Astrocyte of the cerebellum (primary cell): ENCODE measurements at places on chromosomes 12 and 14.

DNA sequence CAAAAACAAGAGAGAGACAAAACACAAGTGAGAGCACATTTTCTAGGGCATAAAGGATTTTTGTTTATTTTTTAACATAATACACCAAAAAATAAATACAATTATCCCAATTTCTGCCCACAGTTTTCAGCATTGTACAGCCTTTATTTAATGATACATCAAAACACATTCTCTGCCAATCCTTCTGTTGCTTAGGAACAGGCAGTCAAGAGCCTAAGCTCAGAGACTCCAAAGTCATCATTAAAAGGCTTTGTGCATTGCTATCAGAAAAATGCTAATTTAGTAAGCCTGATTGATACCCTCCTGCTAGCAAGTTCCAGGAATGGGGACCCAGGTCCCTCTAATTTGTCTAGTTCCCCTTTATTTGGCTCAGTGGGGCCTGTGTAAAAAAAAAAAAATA is 536.5 kb downstream of the RPS29 start:
- no peak for DNase-seq

DNA sequence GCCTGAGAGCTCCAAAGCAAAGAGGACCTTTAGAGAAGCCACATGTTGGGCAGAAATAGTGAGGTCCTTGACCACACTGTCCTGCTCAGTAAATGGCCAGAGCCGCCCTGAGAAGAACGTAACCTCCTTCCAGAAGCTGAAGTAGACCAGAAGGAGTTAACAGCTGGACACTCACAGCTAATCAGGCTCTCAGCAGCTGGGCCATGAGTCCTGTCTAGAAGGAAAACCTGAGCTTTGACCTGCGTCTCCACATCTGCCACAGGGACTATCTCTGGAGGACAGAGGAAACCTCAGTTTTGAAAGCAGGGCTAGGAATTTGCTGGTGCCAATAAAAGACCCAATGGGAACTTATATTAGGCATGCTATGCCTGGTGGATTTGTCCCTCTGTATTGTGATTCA is 12.3 kb upstream of the DHRS4 start:
- no peak for DNase-seq

DNA sequence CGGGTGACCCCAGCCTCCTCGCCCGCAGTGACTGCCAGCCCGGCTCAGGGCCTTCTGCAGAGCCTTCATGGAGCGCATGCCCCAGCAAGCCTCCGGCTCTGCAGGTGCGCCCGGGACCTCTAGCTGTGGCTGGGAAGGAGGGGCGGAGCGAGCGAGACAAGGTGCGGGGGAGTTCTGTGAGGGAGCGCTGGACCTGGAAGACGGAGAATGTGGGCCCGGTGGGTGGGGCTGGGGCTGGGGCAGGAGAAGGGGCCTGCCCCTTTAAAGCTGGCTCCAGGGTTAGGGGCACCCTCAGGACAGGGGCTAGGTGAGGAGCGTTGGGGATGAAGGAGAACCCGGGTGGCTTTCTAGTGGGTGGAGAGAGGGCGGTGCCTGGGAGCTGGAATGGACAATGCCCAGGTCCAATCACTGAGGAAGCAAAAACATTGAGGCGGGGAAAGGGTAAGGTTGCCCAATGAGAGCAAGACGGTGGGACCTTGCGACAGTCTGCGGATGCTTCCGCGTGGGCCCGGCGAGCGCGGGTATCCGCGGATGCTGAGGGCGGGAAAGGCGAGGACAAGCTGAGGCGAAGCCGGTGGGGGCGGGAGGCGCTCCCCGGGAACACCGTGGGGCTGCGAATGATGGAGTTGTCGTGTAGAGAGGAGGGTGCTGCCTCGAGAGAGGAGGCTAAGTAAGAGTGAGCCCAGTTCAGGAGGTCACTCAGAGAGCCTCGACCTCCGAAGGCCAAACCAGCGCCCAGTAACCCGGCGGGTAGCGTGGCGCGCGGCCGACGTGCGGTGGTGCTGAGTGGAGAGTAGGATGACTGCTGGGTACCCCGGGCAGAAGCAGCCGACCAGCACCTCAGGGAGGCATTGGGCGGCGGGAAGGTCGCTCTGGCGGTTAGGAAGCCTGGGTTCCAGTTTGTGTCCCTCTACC is at the start of gene GLS2:
TSS of gene GLS2 (minus strand) at position 121 of the 915 bp plus-strand sequence. CDS start at position 78, 43 bp downstream.
- peak; percentile 38 for DNase-seq

DNA sequence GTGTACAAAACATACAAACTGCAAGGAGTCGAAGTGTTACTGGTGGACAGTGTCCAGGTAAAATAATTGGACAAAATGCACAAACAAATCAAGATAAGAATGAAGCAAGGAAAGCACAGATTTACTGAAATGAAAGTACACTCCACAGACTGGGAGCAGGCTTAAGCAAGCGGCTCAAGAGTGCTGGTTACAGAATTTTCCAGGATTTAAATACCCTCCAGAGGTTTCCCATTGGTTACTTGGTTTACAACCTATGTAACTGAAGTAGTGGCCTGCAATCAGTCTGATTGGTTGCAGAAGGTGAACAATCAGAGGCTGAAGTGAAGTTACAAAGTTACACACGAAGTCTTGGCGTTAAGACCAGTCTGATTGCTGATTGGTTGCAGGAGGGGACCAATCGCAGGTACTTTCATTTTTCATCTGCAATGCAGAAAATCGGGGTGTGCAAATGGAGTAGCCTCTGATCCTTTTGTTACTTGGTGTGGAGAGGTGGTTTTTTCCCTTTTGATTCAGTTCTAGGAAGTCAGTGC is 11.6 kb upstream of the SCN8A start:
- DNase-seq, result no peak

- no peak for DNase-seq
Measured at GRCh38 chr12:89875225-89875624, 166.6 kb upstream of the ATP2B1 start.

GRCh38 chr14:51131516-51131915 is 36.6 kb upstream of the TRIM9 start:
- no peak for DNase-seq

- no peak for DNase-seq
Measured at GRCh38 chr12:88895634-88896033, 315.4 kb upstream of the KITLG start.

- no peak for DNase-seq
Measured at GRCh38 chr14:52446355-52446754, 106.0 kb downstream of the TXNDC16 start.
